ENCODE measurements at places on chromosomes 5 and 9. TPM values are rescaled to one million over a fixed set of nuclear protein-coding genes. Genes with fewer than 3 reads are reported as not detected.
A peak's percentile ranks its signal among the peaks of the same experiment; 100 is the strongest.

DNA sequence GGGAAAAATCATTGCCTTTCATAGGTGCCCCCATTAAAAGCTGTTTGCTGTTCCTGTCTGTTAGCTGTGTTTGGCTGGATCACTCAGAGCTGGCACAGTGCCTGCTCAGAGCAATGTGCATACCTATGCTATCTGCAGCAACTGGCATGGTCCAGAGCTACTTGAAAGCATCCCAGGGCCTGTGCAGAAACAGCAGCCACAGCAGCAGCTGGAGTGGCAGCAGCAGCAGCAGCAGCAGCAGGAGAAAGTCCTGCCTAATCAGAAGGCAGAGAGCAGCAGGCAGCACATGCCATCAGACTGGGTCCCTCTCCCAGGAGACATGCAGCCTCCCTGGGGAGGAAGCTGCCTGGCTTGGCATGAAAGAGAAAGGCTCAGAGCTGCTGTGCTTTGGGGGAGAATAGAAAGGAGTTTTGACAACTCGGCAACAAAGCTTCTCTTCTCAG, 243.8 kb upstream of the WWC1 start:
- H3K4me3 ChIP-seq, result no peak overlapping the region
- H3K36me3 ChIP-seq, result no peaks in the 10 kb centered on the region
- DNase-seq, result no peak
- no peaks in the 10 kb centered on the region for H3K27me3 ChIP-seq

- H3K4me3 ChIP-seq, result no peak overlapping the region
- DNase-seq, result no peak
- no peaks in the 10 kb centered on the region for H3K36me3 ChIP-seq
Observed at GRCh38 chr5:144194144-144194543, 23.5 kb downstream of the KCTD16 start.

Gene LRRC26
- not detected for total RNA-seq

- H3K4me1 ChIP-seq, result no peaks in the 10 kb centered on the region
- no peaks in the 10 kb centered on the region for H3K36me3 ChIP-seq
- no peak overlapping the region for H3K27ac ChIP-seq
- no peak overlapping the region for H3K4me3 ChIP-seq
- H3K27me3 ChIP-seq, result peaks cover 2% of the 10 kb centered on the region
Observed at GRCh38 chr5:17234374-17234773, 16.9 kb downstream of the BASP1 start.

DNA sequence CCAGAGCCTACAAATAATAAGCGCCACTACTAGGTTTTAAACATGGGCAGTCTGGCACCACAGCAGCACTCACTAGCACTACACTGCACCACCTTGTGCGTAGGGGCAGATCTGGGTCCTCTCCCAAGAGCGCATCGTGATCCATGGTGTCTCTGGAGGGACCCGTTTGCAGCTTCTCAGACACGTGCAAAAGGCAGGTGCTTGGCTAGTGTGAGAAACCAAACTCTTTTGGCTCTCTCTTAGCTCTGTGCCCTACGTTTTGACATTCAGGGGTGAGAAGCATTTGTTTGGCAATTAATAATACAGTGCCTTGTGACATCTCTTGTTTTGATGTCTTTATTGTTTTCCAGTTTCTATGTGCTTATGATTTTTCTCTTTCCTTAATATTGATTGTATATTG, 75.4 kb upstream of the EGFLAM start:
- no peak overlapping the region for H3K27ac ChIP-seq
- H3K4me1 ChIP-seq, result no peaks in the 10 kb centered on the region
- DNase-seq, result no peak

DNA sequence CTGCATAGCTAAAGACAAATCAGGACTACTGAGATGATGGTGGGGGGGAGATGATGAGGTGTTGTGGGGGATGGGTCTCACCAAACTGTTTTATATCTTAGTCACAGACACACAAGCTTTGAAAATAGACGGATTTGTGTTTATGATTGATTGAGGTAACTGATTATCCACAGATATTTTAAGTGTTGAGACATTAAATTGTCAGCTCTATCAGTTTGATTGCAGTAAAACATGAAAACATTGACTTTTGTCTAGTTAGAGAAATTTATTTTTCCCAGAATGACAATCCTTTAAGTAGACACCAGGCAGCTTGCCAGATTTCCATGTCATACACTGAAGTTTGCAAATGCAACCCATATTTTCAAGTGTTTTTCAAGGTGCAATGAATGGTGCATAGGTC, 149.8 kb downstream of the NR2F1-AS1 start:
- H3K27me3 ChIP-seq, result peaks cover 6% of the 10 kb centered on the region
- H3K36me3 ChIP-seq, result no peaks in the 10 kb centered on the region
- no peak overlapping the region for H3K4me3 ChIP-seq
- no peak for DNase-seq

Gene SPATA31C1
- not detected for total RNA-seq

DNA sequence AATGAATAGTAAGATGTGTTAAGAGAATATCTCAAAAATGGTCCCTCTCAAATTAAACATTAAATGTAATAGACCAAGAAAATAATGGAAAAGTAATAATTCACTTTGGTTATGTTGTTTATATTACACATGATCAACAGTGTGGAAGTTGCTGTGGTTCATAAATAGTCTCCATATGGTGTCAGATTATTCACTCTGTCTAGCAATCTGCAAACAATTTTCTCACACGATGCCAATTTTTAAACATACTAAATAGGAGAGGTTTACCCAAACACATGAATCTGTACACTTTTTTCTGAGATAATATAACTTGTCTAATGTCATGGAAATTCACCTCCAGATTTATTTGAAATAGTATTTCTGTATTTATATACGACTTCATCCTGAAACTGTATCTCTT, 217.4 kb upstream of the FBXL7 start:
- H3K36me3 ChIP-seq, result no peaks in the 10 kb centered on the region
- no peak for DNase-seq
- no peaks in the 10 kb centered on the region for H3K4me1 ChIP-seq
- H3K27me3 ChIP-seq, result no peaks in the 10 kb centered on the region

GRCh38 chr9:125831616-125832015, 84.4 kb downstream of the PBX3 start:
- H3K4me3 ChIP-seq, result no peak overlapping the region
- no peak for DNase-seq
- H3K27me3 ChIP-seq, result no peaks in the 10 kb centered on the region
- H3K27ac ChIP-seq, result no peak overlapping the region
- H3K36me3 ChIP-seq, result no peaks in the 10 kb centered on the region
- peaks cover 16% of the 10 kb centered on the region for H3K4me1 ChIP-seq

Gene IRX4
- total RNA-seq, result not detected

DNA sequence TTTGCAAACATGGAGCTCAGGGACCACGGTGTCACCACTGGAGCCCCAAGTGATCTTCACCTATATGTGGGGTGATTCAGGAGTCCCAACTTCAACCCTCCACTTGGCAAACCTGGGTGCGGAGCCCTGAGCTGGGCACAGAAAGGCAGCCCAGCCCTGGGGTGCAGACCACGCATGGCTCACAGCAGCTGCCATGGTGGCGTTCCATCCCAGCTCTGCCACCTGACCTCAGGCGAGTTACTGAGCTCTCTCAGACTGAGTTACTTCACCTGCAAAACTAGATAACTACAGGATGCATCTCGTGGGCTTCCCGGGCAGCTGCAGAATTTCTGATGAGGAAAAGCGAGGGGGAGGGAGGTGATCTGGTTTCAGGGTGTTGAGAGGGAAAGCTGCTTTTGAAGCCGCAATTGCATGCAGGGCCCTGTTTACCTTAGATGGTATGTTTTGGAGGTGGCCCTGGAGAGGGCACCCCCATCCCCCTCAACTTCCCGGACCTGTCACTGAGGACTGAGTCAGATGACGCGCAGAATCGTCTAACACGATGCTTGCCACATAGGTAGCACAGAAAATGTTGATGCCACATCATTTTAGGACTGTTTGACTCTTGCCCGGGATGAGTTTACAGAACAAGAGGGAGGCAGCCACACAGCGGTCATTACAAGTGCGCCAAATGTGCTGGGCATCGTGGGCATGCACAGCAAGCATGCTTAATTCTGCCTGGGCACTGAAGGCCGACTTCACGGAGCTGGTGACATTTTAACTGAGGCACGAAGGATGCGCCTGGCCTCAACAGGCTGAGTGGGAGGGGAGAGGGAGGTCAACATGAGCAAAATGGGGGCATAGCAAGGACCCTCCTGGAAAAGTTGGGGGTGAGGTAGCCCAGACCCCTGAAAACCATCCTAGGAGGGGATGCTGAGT, 154.6 kb downstream of the COL23A1 start:
- DNase-seq, result no peak
- no peaks in the 10 kb centered on the region for H3K4me1 ChIP-seq
- H3K27ac ChIP-seq, result no peak overlapping the region
- peaks cover 4% of the 10 kb centered on the region for H3K27me3 ChIP-seq

DNA sequence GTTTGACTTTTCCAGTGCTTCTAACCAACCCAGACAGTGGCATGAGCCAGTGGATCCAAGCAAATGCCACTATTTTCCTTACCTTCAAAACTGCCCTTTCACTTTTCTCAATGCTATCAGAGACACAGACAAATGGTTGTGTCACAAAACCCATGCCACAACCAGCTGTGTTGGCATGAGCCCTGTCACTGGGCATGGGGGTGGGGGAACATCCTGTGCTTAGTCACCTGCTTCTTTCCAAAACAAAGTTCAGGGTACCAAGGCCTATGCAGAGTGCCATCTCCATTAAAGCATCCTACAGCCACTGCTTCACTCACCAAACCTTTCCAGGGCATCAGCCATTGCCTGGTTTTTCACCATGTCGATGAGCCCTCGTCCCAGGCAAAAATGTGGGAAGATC, 30.1 kb downstream of the NIPSNAP3B start:
- peak; percentile 44 for DNase-seq
- peaks cover 8% of the 10 kb centered on the region for H3K36me3 ChIP-seq
- no peak overlapping the region for H3K27ac ChIP-seq
- no peak overlapping the region for H3K4me3 ChIP-seq
- H3K4me1 ChIP-seq, result peaks cover 4% of the 10 kb centered on the region

GRCh38 chr5:127331890-127332649, 41.5 kb downstream of the MEGF10 start:
- H3K36me3 ChIP-seq, result no peaks in the 10 kb centered on the region
- DNase-seq, result no peak
- no peak overlapping the region for H3K27ac ChIP-seq

Gene WDR31
- total RNA-seq, result 1.6 TPM

All from activated CD4-positive, alpha-beta memory T cell treated with anti-CD3 and anti-CD28 coated beads for 36 hours (primary cell).